Putamen (tissue), 1 donor: ENCODE measurements at places on chromosomes 2 and 18.

DNA sequence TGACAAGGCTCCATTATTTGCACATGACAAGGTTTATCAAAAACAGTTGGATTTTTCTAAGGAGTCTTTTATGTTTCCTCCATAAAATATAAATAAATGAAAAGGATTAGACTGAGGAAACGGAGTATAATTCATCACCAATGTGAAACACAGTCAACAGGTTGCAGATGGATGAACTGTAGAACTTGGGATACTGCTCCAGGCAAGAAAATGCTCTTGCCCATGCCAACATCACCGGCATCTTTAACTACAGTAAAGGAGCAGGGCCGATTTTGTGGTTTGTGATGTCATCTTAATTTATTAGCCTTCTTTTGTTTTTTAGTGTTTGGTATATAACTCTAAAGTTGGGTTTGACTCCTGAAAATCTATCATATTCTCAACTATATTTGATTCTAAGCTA, 577.3 kb downstream of the EPHA4 start:
- no peak for DNase-seq

DNA sequence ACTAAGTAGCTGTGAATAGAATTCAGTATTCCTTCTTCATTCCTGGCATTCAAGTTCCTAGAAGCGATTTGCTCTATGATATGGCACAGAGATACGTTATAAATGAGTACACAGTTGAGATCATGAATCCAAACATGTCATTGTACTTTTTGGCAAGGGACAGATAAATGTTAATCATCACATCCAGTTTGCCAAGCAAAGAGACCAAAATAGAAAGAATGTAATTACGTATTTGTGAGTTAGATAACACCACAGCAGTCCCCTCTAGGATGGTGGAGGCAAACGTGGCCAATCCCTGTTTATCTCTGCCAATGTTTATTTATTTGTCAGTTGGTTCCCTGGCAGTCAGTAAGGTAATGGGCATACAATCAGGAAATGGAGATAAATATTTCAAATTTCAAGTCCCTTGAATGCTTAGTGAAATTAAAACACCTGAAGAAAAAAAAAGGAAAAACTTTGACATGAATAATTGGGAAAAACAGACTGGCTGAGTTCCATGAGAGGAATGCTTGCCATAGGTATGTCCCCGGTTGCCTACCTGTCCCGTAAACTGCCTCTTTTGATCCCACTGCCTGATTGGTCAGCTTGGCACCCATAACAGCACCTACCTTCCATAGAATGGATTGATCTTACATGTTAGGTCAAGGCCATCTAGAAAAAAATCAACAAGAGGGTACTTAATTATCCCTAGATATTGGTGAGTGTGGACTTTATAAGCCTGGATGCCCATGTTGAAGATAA, 451.1 kb upstream of the NETO1 start:
- no peak for DNase-seq

- no peak for DNase-seq
These were observed 285.0 kb downstream of the GULP1 start for GRCh38 chr2:188576651-188577050.

DNA sequence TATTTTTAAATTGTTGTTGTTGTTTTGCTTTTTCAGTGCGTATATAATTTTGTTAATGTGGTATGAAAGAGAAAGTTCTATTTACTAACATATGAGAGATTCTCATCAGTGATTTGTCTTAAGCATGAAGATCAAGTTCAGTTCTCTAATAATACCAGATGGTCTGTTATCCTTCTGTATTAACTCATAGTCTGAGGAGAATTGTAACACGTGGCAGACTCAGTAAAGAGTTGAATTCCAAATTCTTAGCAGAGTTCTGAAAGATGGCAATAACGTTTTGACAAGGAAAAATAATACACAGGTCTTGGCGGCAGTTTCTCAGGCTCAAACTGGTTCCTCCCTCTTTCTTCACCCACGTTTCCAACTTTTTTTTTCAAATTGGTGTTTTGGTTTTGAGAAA, 17.2 kb upstream of the COL3A1 start:
- no peak for DNase-seq

DNA sequence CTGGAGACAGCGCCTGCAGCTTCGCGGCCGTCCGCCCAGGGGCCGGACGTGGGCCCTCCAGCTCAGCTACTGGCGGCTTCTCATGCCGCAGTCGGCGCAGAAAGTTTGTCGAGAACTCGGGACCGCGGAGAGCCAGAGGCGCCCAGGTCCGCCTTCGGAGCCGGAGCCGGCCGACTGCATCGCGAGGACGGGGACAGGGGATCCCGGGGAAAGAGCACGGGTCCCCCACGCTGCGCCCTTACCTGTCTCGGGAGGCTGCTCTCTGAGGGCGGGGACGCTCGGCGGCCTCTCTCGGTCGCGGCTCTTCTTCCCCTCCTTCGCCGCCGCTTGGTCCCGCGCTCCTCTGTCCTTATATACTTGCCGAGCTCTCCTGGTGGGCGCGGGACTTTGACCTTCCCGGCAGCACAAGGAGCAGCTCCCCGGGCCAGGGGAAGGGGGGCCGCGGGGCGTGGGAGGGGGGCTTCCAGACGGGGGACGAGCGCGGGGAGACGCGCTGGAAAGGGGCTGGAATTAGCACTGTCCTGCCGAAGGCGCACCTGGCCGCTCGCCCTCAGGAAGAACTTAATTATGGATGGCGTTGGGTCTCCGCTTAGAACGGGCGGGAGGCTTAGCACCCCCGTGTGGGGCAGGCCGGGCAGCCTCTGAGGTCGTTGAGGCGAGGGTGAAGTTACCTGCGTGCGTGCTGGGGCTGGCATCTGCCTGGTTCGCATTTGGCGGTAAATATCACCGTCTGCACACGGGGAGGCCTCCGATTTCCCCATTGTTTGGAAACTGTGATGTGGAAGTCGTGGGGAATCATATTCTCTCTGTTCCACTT, at the start of gene POMC:
Gene POMC, minus strand, starts transcription at position 325 of the 817 bp plus-strand sequence. CDS start 3,808 bp downstream, outside the sequence.
- DNase-seq = no peak
